Activated CD8-positive, alpha-beta memory T cell treated with anti-CD3 and anti-CD28 coated beads, Interleukin-2, amount 50 U/mL, for 4 hours (primary cell): ENCODE measurements at places on chromosomes 3 and 15.

- no peak for DNase-seq
Observed at GRCh38 chr15:48889925-48890324, 12.0 kb downstream of the EID1 start.

DNA sequence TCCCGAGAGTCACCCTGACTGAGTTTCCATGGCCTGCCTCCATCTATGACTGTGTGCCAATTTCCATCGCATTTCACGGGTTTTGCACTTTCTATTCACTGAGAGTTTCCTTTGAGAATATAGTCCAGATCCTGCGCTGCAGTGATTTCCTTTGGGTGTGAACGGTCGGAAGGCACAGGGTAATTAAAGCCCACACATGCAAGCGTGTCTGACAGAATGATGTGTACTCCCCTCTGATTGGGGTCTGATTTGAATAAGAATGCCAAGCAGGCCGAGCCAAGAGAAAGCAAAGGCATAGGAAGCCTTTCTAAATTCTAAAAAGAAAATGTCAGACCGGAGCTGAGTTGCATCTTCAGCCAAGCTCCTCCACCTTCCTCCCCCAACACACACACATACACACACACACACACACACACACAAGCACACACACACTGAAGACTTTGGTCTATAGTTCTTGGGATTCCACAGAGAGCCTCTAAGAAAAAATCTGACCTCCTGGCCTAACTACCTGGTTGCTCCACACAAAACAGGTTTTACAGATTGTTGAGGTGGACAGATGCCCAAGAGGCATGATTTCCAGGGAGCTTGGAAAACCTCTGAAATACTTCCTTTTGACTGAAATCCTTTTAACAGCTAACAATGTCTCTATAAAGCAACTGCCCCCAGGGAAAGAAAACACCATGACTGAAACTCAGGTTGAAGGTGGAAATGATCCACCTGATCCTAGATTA, 59.7 kb upstream of the LRRN1 start:
- DNase-seq: no peak

- DNase-seq: no peak
Observed at GRCh38 chr3:193599393-193599792, 6.4 kb downstream of the OPA1 start.

GRCh38 chr15:67049351-67050044, 15.9 kb upstream of the SMAD3 start:
- no peak for DNase-seq

- DNase-seq: no peak
Observed at GRCh38 chr3:36893826-36894225, 51.0 kb downstream of the TRANK1 start.

DNA sequence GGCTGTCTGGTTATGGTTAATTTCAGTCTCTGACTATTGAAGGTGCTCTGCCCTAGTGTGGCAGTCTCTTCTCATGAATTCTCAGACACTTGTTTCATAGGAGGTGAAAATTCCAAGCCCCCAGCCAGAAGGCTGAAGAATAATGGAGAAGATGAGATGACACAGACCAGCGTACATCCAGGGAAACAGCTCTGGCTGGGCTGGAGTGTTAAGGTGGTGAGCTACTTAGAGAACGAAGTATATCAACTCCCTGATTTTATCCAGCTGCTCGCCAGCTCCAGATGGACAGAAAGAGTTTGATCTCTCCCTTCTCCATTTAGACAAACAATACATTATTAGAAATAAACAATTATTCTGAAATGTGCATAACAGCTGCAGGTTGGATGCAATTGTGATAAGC, 494.5 kb upstream of the RGMA start:
- DNase-seq: no peak

DNA sequence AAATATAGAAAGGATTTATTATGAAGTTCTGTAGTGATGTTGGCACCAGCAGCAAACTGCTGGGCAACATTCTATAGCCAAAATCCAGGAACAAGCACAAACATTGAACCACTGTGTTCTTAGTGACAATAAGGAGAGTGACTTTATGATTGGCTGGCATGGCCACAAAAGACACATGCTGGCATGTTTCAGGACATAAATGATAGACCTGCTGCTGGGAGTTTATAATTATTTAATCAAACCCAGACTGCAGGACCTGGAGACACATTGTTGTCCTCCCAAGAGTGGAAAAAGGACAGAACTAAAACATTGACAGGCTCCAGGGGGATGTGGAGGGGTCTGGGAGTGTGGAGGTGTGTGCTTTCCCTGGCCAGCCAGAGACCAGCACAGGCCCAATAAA, 255.3 kb upstream of the LRTM1 start:
- DNase-seq: no peak

- DNase-seq: no peak
Observed at GRCh38 chr15:57444877-57445513, 68.7 kb downstream of the CGNL1 start.

- no peak for DNase-seq
Observed at GRCh38 chr3:52167240-52167639, 13.0 kb upstream of the POC1A start.

GRCh38 chr3:15794842-15795650, 2.7 kb downstream of the ANKRD28 start:
- no peak for DNase-seq

DNA sequence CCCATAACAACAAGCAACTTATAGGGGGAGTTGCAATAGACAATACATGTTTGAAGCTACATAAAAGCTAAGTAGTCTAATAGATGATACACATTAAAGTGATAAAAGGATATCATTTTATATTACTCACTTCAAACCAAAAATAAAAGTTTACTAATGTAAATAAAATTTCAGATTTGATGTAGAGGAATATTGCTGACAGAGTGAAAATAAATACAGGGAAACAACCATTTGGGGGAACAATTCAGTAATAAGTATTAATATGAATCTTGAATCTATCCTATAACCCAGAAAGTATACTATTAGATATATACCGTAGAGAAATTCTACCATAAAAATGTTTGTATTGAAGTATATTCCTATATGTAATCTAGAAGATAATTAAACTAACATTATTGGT, 1248.9 kb upstream of the EPHA6 start:
- DNase-seq: no peak

DNA sequence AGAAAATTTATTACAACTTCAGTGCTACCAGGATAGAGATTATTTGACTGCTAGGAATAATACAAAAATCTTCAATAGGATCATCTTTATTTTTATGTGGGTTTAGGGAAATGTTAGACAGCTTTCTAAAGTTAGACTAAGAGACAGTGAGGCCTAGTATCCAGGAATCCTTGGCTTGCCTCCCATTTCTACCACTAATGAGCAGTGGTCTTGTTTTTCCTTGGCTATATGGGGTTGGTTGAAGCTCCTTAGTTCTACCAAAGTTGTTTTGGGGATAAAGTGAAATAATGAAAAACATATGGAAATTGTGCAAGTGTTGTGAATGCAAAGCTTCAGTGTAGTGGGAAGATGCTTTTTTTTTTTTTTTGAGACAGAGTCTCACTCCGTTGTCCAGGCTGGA, 16.8 kb downstream of the AP4E1 start:
- no peak for DNase-seq

DNA sequence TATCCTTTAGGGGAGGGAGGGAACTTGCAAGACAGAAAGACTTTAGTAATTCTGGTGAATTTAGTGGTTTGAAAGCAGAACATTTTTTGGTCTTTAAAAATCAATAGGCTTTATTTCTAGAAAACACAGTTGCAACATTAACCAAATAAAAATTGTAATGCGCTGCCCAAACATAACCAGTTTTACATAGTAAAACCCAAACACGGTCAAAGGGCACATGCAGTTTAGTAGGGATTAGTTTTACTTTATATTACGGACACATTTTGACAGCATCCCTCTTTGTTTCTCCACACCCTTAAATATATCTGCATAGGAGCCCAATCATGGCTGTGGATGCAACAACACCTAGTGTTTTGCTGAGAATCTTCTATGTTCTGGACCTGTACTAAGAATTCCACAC, 156.7 kb downstream of the NR2F2 start:
- no peak for DNase-seq

DNA sequence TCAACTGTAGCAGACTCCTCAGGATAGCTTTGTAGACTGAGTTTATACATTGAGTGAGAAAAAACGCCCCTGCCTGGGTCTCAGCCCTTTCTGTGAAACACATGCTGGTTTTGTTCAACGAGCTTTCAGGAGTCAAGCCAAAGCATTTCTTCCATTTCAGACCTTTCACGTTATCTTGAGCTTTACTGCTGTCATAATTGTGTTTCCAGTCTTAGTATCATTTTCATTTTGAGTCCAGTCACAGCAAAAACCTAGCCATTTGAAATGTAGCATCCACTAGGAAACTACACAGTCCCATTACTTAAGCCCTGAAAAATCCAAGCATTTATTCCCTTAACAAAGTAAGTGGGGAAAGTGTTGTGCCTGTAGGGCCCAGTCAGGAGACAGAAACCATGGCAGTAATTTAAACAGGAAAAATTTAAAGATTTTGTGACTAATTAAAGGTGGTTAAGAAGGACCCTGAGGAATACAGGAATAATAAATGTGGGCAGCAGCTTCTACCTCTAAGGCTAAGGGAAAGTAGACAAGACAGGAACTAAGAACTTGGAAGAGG, 110.1 kb upstream of the ABHD17C start:
- DNase-seq: no peak

- DNase-seq: no peak
Observed at GRCh38 chr3:53342353-53342752, 5.0 kb downstream of the DCP1A start.

DNA sequence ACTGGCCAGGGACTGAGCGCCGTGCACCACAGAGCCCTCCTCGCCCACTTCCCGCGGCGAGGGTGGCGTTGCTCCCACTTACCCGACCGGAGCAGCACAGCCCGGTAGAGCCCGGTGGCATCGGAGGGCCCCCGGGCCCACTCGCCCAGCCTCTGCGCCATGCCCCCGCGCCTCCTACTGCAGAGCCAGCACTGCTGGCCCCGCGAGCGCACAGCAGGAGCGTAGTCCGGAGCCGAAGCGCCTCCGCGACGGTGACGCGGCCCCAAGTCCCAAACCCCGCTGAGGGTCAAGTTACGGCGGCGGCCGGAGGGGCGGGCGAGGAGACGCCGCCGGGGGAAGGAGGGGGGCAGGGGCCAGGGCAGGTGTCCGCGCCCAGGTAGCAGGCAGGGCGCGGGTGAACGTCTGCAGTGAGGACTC, 9.6 kb upstream of the FAM107A start:
- no peak for DNase-seq

DNA sequence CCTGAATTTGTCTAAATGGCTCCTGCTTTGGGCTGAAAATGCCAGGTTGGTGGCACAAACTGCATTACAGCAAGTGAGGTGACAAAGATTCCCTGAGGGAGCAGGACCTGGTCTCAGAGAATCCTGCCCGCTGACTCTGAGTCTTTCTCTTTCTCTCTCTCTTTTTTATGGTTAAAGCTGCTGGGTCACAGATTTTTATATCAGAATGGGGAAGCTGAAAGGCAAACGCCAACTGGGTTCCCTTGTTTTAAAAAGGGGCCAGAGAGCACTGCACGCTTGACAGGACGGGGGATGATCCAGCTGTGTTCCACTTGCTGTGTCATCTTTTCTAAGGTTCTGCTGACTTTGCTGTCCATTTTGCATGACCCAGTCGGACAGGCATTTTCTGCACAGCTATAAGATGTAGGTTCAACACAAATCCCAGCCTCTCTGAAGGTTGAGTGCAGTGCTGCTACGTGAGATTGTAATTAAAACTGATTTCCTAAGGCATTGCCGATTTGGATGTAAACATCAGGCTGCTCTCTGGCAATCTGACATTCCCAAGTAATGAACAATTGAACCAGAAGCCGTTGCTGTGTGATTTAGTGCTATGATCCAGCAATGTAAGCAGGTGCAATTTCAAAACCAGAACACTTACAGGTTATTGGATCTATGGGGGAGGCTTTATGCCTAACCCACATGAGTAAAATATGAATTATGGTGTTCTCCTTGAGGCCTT, 25.8 kb downstream of the ARHGEF3 start:
- no peak for DNase-seq

DNA sequence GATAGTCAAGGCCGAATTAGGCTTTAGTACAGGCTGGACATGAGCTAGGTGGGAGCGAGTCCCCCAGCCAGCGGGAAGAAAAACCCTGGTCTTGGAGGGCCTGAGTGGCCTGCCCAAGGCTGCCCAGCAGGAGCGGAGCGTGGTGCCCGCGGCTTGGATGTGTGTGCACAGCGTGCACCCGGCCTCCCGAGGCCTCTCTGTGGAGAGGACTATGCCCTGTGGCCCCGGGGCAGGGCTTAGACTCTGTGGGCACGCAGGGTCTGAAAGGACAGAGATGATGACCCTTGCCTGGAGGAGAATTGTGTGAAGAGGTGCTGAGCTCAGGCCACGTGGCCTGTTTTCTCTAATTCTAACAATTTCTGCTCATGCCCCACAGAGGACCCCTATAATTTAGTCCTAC, 124.6 kb upstream of the IQSEC1 start:
- DNase-seq: no peak

DNA sequence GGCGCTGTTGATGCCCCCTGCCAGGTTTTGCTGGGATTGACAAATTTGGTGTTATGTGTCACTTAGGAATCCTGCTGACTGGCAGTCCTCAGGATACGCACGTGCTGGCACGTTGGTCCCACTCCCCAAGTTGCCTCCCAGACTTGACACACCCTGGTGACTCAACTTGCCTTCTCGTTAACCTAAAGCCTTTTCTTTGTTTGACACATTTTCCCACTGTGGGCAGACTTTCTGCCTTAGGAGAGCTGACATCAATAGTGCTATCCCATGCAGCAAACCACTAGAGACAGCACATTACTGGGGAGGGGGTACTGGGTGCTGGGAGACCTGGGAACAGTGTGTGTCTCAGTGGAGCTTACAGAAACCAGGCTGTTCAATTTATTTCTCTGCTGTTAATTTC, 104.3 kb downstream of the OXNAD1 start:
- DNase-seq: no peak

DNA sequence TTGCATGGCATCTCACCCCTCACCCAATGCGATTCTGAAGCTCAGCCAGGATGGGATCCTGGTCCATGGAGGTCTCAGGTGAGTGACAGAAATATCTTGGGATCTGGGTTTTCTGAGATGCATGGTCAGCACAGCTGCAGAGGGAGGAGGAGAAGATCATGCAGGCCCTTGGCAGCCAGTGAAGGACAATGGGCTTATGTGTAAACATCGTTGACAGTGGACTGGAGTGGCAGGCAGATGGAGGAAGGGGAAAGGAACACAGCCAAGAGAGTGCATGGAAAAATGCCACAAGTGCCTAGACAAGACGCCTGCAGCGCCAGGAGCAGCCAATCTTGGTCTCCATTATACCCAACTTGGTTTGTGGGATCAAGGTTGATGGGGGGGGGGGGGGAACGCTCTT, 347.9 kb downstream of the MCTP2 start:
- DNase-seq: no peak

DNA sequence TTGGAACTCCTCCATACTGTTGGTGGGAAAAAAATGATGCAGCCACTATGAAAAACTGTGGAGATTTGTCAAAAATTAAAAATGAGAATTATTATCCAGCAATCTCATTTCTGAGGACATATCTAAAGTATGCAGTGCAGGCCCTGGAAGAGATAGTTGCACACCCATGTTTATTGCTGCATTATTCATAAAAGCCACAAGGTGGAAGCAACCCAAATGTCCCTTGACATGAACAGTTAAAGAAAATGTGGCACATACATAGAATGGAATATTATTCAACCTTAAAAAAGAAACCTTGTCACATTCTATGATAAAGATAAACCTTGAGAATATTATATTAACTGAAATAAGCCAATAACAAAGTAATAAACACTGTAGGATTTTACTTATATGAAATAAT, 80.9 kb upstream of the ARHGEF26 start:
- no peak for DNase-seq
